SHP77 treated with DMSO at 0.1 percent for 48 hours (cell line): ENCODE measurements at places on chromosomes 16 and 17.

DNA sequence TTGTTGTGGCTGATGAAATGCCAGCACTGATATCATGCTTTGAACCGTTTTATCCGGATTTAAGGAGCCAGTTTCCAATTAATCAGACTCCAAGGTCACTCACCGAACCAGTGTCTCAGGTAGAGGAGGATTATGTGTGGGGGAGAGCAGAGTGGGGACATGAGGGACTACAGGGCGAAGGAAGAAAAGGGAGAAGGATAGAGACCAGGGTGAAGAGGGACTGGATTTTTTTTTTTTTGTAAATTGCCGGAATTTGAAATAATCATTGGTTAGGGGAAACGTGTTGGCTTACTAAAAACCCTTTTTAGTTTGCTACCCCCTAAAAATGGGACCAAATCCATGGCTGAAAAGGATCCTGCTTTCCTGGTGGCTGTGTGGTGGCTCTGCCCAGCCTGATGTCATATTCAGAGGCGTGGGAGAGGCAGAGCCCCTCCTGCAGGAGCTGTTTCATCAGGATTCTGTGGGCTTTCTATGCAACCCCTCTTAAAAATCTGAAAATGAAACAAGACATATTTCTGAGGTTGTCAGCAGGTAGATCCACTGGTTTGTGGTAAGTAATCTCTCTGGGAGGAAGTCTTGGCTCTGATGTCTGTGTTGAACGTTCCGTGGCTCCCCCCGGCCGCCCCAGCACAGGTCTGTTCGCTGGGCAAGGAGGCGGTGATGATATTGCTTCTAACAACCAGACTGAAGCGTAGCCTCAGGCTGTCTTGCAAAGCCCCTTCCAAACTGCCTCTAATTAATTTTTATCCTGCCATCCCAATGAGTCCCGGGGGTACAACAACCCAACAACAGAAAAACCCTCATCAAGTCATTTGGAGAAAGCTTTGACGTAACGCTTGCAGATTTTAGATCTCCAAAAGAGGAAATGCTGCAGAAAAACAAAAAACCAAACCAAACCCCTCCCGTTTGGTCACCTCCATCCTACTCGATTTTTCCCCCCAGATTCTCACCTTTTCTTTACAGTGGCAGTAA, 143.0 kb upstream of the ZFHX3 start:
- DNase-seq: no peak

GRCh38 chr16:63982110-63982509, 1139.8 kb downstream of the CDH11 start:
- no peak for DNase-seq

DNA sequence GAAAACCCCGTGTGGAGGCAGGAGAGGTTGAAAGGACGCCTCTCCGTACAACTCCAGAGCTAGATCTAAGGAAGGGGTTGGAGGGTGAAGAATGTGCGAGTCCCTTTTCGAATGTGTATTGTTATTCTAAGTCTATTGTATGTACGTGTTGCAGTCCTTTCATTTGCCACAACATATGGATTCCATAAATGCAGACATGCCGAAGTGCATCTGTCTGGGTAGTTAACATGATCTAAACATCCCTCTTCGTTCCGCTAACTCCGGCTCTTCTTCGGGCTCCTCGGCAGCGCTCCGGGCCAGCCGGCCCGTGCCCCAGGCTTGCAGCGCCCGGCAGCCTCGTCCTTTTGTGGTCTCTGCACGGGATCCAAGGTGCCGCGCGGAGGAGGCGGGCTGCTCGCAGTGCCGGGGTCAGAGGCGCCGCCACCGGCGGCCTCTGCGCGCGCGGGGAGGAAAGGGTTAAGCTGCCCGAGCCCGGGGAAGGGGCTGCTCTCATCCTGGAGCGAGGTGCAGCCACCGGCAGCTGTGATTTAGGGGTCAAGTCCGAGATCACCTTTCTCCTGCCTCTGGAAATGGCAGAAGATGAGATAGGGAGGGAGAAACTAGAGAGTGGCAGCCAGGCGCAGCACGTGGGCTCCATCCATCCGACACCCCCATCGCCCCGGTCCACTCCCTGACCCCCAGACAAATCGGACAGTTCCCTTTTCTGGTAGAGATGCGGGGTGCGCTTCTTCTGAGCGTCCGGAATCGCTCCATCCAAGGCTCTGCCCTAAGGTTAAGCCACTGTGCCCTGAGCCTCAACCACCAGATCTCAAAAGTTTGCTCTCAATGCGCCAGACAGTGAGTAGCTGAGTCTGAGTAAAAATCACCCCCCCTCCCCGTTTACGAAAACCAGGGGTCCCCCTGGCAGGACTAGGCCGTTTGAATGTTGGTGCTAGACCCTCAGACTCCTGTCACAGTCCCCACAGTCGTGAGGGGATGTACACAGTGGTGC, 15.1 kb upstream of the ZFHX3 start:
- no peak for DNase-seq

DNA sequence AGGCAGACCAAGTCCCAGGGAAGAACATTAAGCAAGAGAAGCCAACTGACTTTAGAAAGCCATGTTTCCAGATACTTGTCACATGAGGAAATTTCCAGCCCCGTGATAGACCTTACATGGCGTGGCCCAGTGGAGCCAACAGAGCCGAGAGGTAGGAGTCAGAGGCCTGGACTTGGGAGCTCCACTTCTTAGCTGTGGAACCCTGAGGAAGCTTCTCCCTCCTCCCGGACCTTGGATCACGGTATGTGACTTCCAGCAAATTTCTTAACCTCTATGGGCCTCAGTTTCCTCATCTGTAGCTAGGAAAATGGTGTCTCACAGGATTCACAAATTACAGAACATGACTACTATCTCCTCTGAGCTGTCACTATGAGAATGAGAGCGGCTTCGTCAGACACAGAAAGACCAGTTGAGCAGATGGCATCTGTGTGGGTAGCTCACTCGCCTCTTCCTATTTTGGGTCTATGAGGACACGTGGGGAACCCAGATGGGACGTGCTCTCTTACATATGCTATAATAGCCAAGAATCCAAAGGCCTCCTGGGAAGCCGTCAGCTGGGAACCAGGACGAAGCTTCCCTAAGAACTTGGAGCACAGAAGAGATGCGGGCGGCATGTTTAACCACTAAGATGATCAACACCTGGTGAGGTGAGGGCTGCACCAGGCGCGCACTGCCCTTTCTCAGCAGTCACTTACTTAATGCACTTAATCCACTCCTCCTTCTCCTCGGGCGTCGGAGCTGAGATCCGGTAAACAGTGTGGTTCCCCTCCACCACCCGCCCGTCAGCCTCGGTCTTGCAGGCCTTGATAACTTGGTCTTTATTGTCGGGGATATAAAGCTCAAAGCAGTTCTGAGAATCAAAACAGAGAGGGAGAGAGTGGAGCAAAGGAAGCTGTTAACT, 102.3 kb downstream of the CYTH1 start:
- no peak for DNase-seq

- no peak for DNase-seq
Measured at GRCh38 chr16:78283548-78284251, 184.2 kb downstream of the WWOX start.

DNA sequence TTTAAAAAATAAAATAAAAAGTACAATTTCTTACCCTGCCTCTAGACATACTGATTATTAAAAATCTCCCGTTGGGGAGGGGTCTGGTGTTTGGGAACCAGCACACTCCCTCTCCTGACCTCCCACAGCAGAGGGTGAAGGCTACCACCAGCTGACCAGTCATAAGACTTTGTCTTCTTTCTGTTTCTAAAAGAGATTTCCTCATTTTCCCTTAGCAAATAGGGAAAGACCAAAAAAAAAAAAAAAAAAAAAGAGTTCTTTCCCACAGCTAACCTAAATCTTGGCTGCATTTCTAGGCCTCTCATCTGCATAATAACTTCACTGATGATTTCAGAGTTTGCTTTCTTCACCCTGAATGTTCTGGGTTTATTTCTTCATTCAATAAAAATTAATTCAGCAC, 30.3 kb downstream of the CDK5RAP3 start:
- DNase-seq: no peak

DNA sequence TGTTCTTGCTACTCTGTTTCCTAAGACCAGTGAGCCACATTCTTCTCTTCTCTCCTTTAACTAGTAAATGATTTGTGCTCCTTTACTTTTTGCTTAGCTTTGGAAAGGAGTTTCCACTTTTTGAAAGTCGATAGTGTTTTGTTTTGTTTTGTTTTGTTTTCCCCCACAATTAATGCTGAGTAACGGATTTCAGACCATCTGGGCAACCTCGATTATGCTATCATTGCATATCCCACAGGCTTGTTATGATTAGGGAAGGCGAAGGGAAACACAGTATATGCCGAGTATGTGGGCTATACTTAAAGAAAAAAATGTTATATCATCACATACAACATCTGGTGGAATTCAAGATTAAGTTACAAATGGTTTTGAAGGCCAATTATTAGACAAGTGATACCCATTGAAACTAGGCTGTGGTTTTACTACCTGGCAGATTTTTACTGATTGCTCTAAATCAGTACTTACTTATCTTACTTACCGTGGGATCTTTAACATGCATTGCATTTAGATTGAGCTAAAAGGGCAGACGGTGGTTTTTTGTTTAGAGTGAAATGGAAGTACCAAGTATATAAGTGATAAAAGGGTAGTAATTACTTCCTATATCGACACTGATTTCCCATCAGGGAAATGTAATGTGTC, 361.3 kb upstream of the SOX9 start:
- no peak for DNase-seq

DNA sequence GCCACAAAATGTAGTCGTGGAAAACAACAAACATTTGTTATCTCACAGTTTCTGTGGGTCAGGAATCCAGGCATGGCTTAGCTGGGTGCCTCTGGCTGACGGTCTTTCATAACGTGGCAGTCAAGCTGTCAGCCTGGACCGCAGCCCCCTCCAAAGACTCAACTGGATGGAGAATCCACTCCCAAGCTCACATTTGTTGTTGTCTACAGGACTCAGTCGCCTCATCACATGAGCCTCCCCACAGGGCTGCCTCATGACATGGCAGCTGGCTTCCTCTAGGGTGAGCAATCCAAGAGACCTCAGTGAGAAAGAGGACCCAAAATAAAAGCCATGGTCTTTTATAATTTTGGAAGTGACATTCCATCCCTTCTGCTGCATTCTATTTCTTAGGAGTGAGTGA, 34.7 kb upstream of the AKAP1 start:
- DNase-seq: no peak

GRCh38 chr17:30299000-30299399, 7.3 kb upstream of the BLMH start:
- DNase-seq: no peak
